CD4-positive, alpha-beta T cell treated with Interleukin-2 at 100 ng/mL for 4 hours (primary cell): ENCODE measurements at places on chromosomes 7 and 10.

- no peak for DNase-seq
Observed at GRCh38 chr10:77160679-77161078, 476.9 kb downstream of the KCNMA1 start.

- DNase-seq: no peak
Observed at GRCh38 chr7:114460021-114460420, 45.4 kb downstream of the FOXP2 start.

GRCh38 chr10:120111628-120112027 lies 219.1 kb downstream of the SEC23IP start:
- no peak for DNase-seq

- no peak for DNase-seq
Observed at GRCh38 chr10:73017955-73018480, 63.4 kb upstream of the PLA2G12B start.

DNA sequence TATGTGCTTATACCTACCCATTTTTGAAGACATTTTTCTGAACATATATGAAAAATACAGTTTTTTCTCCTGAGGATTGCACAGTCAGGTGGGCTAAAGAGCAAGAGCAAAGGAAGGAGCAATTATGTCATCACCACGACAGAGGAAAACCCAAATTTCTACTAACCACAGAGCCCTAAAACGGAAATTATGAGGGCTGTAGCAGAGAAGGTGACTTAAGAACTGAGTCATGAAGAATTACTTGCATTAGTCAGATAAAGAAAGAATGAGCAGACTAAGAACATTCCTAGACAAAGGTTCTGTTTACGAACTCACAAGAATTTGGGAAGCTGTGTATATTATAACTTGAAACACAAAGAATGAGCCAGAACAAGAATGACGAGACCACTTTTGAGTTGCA lies 974.4 kb downstream of the NXPH1 start:
- DNase-seq: no peak

DNA sequence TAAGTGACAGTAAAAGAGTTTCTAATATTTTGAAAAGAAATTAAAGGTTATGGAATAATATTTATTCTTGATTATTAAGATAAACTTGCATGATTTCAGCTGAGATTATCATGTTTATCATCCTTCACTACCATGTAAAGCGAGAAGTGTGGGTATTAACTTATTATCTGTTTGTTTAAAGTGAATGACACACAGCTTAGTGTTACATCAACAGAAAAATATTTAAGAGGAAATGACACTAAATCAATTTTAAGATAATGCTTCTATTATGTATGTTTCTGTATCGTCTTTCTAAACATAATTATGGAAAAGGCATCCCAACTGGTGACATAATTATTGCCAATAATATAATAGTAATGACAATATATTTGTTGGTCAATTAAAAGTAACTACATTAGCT lies 213.1 kb downstream of the PCDH15 start:
- DNase-seq: no peak
